ENCODE measurements at places on chromosomes 2 and 18. TPM values are rescaled to one million over a fixed set of nuclear protein-coding genes. Genes with fewer than 3 reads are reported as not detected.

MAP3K19 gene
- not detected for total RNA-seq

COPS8 gene
- 43.7 TPM for total RNA-seq

FBXO15 gene
- 0.09 TPM for total RNA-seq

IL1F10 gene
- not detected for total RNA-seq

NDC80 gene
- total RNA-seq = 3.8 TPM

SLC8A1 gene
- 0.69 TPM for total RNA-seq

NR4A2 gene
- total RNA-seq = 0.17 TPM

ALK gene
- not detected for total RNA-seq

C2orf78 gene
- total RNA-seq = not detected

SLC30A3 gene
- total RNA-seq = 21.2 TPM

SCN3A gene
- total RNA-seq = 0.69 TPM

SCYGR3 gene
- total RNA-seq = not detected

FRZB gene
- total RNA-seq = 0.43 TPM

C2orf81 gene
- under 0.01 TPM for total RNA-seq

NBAS gene
- total RNA-seq = 80.8 TPM

ASB3 gene
- total RNA-seq = 38.9 TPM

ANKRD62 gene
- total RNA-seq = under 0.01 TPM

IGFBP5 gene
- 2.0 TPM for total RNA-seq

HOXD9 gene
- total RNA-seq = 17.0 TPM

PLB1 gene
- total RNA-seq = 0.43 TPM

FAP gene
- total RNA-seq = 0.09 TPM

ERBB4 gene
- total RNA-seq = under 0.01 TPM

SCG2 gene
- under 0.01 TPM for total RNA-seq

RIT2 gene
- not detected for total RNA-seq

CDK15 gene
- under 0.01 TPM for total RNA-seq

RESP18 gene
- not detected for total RNA-seq

ITGA4 gene
- 0.52 TPM for total RNA-seq

BOD1L2 gene
- total RNA-seq = under 0.01 TPM

ZNF638 gene
- total RNA-seq = 88.5 TPM

PEX13 gene
- 52.7 TPM for total RNA-seq

KCNG2 gene
- total RNA-seq = 0.43 TPM

DSG2 gene
- total RNA-seq = 15.0 TPM

COPS9 gene
- total RNA-seq = 156 TPM

GPAT2 gene
- 0.60 TPM for total RNA-seq

UGT1A5 gene
- not detected for total RNA-seq

IL36B gene
- total RNA-seq = not detected

TDRD15 gene
- not detected for total RNA-seq

CFAP53 gene
- under 0.01 TPM for total RNA-seq

TAF1B gene
- 26.4 TPM for total RNA-seq

REL gene
- total RNA-seq = 24.5 TPM

CETN1 gene
- total RNA-seq = not detected

NPAS2 gene
- 5.4 TPM for total RNA-seq

HOXD13 gene
- under 0.01 TPM for total RNA-seq

IL36G gene
- not detected for total RNA-seq

CFAP221 gene
- total RNA-seq = not detected

ANKAR gene
- total RNA-seq = 8.3 TPM

PROKR1 gene
- not detected for total RNA-seq

DYNAP gene
- not detected for total RNA-seq

FBXO41 gene
- under 0.01 TPM for total RNA-seq

Data from dermis lymphatic vessel endothelial cell (primary cell).